ENCODE measurements at places on chromosomes 1 and 21. TPM values are rescaled to one million over a fixed set of nuclear protein-coding genes. Genes with fewer than 3 reads are reported as not detected.

CELA3A gene
- not detected for total RNA-seq

AVPR1B gene
- total RNA-seq, result not detected

HPCAL4 gene
- total RNA-seq, result under 0.01 TPM

AGT gene
- not detected for total RNA-seq

OR14K1 gene
- not detected for total RNA-seq

KRTAP15-1 gene
- total RNA-seq, result not detected

AIRE gene
- total RNA-seq, result not detected

SH3D21 gene
- 6.9 TPM for total RNA-seq

PTPRU gene
- total RNA-seq, result 27.0 TPM

MTARC1 gene
- 2.3 TPM for total RNA-seq

ATXN7L2 gene
- total RNA-seq, result 2.1 TPM

TNFRSF9 gene
- not detected for total RNA-seq

ERICH3 gene
- not detected for total RNA-seq

FLG gene
- not detected for total RNA-seq

OR2L2 gene
- total RNA-seq, result not detected

VSIG8 gene
- not detected for total RNA-seq

SLC45A3 gene
- 5.7 TPM for total RNA-seq

TNN gene
- not detected for total RNA-seq

FCRL5 gene
- total RNA-seq, result not detected

ANGPTL1 gene
- not detected for total RNA-seq

AMY2A gene
- total RNA-seq, result not detected

CASZ1 gene
- under 0.01 TPM for total RNA-seq

ZBTB40 gene
- total RNA-seq, result 20.4 TPM

PDC gene
- total RNA-seq, result not detected

RBP7 gene
- 0.33 TPM for total RNA-seq

MIXL1 gene
- not detected for total RNA-seq

GJA5 gene
- under 0.01 TPM for total RNA-seq

OR6N1 gene
- total RNA-seq, result not detected

FCMR gene
- 4.5 TPM for total RNA-seq

TRPM2 gene
- total RNA-seq, result not detected

TPM3 gene
- total RNA-seq, result 693 TPM

COL11A1 gene
- 80.4 TPM for total RNA-seq

RHD gene
- total RNA-seq, result not detected

ARHGAP30 gene
- total RNA-seq, result under 0.01 TPM

ATP5PO gene
- 165 TPM for total RNA-seq

MATN1 gene
- total RNA-seq, result not detected

TMOD4 gene
- total RNA-seq, result not detected

C4BPA gene
- total RNA-seq, result not detected

CDA gene
- not detected for total RNA-seq

TMPRSS2 gene
- total RNA-seq, result 0.36 TPM

OR2T29 gene
- total RNA-seq, result not detected

SPRR5 gene
- not detected for total RNA-seq

LEFTY1 gene
- not detected for total RNA-seq

LHX8 gene
- not detected for total RNA-seq

TP73 gene
- total RNA-seq, result not detected

INKA2 gene
- total RNA-seq, result 0.67 TPM

TDRD5 gene
- total RNA-seq, result not detected

HCRTR1 gene
- total RNA-seq, result not detected

OR2L5 gene
- total RNA-seq, result 0.36 TPM

PKN2 gene
- 39.2 TPM for total RNA-seq

PTBP2 gene
- 14.3 TPM for total RNA-seq

KIF26B gene
- 4.3 TPM for total RNA-seq

LRRC8C gene
- total RNA-seq, result 16.0 TPM

MMP23B gene
- total RNA-seq, result under 0.01 TPM

CACNA1S gene
- not detected for total RNA-seq

CFHR5 gene
- total RNA-seq, result not detected
